ENCODE measurements at places on chromosomes 13 and 19.

GRCh38 chr19:4444765-4445741 lies 12.5 kb downstream of the UBXN6 start:
- DNase-seq: no peak

DNA sequence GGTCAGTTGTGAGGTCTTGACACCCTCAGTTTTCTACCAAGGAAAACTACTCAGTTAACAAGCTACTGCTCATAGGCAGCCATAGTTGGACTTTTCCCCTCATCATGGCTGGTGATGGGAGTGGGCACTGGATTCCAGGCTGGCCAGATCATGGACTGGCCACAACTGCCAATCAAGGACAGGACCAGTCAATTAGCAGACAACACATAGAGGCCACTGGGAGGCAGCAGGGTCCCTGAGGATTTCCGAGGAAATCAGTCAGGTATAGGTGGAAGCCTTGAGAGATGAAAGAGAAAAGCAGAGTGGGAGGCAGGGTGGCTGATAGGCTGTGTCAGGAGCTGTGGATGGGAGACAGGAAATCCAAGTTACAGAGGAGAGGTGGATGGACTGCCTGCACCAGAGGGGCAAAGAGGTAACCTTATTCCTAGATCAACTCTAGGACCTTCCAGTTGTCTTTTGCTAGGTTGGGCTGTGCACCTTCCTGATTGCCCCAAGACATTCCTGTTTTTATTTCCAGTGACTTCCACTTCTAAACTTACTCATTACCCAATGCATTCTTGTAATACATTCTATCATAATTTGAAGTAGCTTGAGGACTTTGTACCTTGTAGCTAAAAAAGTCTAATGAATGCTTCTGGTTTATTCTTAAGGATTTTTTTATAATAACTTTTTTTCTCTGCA lies 361.8 kb downstream of the KCNRG start:
- DNase-seq: no peak

GRCh38 chr13:45873491-45874325 lies 22.2 kb upstream of the SIAH3 start:
- peak; percentile 21 for DNase-seq

GRCh38 chr13:24854311-24854710 lies 90.3 kb downstream of the RNF17 start:
- peak; percentile 2 for DNase-seq

- DNase-seq: no peak
Measured at GRCh38 chr13:96130818-96131340, 41.0 kb downstream of the HS6ST3 start.

DNA sequence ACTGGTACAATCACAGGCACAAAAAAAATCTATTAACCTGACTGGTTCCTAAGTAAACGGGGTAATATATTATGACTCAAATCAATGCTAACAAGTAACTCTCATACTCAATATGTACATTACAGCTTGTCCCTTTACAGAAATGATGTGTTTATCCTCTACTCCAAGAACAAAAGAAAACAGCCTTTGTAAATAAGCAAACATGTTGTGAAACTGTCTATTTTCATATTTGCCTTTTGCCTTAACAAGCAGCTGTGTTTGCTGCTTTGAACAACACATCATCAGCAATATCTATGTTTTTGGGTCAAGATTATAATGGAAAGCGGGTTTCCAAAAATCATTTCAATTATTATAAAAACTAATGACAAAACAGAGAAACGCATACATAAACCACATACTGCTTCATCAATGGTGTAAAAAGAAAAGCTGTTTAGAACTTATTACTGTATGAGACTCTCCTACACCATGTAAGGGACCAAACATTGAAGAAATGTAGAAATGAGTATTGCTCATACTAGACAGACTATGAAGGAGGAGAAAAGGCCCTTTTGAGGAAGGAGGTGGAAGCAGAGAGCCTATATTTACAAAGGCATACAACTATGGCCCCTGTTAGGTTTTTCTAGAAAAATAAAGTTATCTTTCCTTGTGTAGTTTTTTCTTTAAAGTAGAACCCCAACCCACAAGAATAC lies 14.8 kb downstream of the TBC1D4 start:
- DNase-seq: no peak

- no peak for DNase-seq
Measured at GRCh38 chr13:77383097-77383496, 56.2 kb upstream of the MYCBP2 start.

- DNase-seq: peak; percentile 87
Measured at GRCh38 chr13:39777527-39778061, 122.1 kb downstream of the COG6 start.

DNA sequence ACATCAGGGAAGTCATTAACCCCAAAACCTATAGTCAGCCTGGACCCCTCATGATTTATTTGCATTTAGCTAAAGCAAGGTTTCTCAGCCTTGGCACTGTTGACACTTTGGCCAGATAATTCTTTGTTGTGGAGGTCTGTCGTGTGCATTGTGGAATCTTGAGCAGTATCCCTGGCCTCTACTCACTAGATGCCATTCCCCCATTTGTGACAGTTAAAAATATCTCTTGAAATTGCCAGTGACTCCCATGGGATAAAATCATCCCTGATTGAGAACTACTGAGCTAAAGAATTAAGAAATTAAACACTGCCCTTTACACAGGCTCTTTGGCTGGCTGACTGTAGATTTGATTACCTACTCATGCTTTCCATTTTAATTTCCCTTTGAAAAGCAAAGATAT lies 102.7 kb downstream of the LMO7 start:
- no peak for DNase-seq

DNA sequence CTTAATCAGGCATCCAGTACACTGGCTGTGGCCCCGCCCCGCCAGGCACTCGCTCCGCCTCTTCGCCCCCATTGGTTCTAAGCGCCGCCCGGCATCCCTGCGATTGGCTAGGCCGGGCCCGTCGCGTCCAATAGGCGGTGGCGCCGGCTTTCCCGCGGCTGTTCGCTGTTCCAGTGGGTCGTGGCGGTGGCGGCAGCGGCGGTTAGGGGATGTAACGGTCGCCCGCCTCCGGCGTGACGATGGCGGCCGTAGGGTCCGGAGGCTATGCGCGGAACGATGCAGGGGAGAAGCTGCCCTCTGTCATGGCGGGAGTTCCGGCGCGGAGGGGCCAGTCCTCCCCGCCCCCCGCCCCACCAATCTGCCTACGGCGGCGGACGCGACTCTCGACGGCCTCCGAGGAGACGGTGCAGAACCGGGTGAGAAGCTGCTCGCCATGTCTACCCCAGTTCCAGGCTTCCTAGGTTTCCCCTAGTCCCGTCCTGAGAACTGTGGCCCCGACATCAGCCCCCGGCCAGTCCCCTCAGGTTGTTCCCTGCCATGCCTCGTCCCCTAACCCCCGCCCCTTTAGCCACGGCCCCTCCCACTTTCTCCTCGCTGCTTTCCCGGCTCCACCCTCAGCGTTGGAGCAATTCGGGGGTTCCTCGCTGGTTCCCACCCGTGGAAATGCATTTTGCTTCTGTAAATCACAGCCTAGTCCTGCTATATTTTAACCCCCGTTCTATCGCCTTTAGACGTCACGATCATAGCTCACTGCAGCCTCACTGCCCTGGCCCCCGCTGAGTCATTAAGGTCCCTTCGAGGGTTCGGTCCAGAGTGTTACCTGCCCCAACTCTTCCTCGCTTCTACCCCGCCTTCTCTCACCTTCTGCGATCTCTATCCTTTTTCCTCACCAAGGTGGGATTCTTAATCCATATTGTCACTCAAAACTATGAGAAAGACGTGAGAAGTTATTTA lies at the start of gene WDR62:
Gene WDR62 (plus strand): TSS at position 165 of the 954 bp plus-strand sequence. CDS start 75 bp downstream, at position 240.
- DNase-seq: no peak

DNA sequence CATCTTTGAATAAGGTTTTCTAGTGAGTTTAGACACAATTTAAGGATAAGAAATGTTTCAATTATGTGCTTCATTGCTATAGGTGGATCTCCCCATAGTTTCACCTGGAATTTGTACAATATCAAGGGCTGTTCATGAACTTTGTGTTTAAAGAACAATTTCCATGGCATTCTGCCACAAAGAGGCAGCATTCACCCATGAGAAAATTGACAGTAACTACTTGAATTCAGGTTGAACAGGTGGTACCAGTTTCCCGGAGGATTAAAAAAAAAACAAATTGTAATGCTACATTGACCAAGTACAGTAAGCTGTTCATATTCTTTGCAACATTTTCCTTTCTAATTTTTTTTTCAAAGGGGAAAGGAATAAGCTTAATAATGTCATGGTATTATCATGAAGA lies 9.1 kb downstream of the SLITRK5 start:
- no peak for DNase-seq

DNA sequence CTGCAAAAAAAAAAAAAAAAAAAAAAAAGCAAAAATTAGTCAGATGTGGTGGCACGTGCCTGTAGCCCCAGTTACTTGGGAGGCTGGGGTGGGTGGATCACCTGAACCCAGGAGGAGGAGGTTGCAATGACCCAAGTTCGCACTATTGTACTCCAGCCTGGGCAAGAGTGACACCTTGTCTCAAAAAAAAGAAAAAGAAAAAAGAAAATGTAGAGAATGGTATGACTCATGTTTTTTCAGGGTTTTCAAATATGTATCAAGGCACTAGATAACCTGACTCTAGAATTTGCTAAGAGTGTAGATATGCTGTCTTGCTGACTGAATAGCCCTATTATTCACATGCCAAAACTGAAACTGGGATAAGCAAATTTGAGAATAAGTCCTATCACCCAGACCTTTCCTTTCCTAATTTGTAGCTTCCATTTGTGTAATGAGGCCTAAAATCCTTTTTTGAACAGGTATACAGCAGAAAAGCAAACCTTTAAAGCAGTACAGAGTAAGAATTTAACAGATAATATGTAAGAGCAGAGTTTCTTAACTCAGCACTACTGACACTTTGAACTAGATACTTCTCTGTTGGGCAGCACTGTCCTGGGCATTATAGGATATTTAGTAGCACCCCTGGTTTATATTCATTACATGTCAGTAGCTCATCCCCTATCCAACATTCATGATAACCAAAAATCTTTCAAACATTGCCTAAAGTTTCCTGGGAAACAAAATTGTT lies 108.6 kb downstream of the ELF1 start:
- DNase-seq: peak; percentile 30

DNA sequence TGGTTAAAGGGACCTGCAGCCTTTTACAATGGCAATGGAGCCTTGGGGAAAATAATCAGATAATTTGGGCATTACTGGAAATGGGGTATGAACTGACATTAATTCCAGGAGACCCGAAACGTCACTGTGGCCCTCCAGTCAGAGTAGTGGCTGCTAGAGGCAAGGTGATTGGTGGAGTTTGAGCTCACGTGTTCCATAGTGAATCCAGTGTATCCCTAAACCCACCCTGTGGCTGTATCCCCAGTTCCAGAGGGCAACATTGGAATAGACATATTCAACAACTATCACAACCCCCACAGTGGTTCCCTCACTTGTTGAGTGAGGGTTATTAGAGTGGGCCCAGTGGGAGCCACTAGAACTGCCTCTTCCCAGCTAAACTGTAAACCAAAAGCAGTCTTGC lies 3.3 kb upstream of the LILRA2 start:
- no peak for DNase-seq

- no peak for DNase-seq
Measured at GRCh38 chr13:30345426-30346100, 38.2 kb upstream of the KATNAL1 start.

GRCh38 chr13:98677398-98677797 lies 75.1 kb downstream of the SLC15A1 start:
- peak; percentile 7 for DNase-seq

DNA sequence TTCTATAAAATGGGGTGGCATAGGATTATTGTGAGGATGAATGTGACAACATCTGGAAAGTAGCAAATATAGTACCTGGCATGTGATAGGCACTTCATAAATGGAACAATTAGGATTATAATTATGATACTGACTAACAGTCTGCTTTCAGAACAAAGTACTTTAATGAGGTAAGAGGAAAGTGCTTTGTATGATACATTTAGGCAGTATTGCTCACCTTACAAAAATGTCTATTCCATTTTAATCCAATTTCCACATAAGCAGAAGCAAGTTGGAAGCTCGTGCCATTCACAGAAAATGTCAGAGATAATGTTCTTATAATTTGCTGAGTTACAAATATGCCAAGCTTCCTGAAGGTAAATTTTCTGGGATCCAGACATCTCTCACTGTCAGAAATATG lies 16.9 kb upstream of the HTR2A start:
- DNase-seq: no peak

GRCh38 chr19:2815923-2816322 lies 3.7 kb upstream of the ZNF554 start:
- DNase-seq: no peak

- no peak for DNase-seq
Measured at GRCh38 chr19:14577264-14577663, 5.4 kb upstream of the NDUFB7 start.

DNA sequence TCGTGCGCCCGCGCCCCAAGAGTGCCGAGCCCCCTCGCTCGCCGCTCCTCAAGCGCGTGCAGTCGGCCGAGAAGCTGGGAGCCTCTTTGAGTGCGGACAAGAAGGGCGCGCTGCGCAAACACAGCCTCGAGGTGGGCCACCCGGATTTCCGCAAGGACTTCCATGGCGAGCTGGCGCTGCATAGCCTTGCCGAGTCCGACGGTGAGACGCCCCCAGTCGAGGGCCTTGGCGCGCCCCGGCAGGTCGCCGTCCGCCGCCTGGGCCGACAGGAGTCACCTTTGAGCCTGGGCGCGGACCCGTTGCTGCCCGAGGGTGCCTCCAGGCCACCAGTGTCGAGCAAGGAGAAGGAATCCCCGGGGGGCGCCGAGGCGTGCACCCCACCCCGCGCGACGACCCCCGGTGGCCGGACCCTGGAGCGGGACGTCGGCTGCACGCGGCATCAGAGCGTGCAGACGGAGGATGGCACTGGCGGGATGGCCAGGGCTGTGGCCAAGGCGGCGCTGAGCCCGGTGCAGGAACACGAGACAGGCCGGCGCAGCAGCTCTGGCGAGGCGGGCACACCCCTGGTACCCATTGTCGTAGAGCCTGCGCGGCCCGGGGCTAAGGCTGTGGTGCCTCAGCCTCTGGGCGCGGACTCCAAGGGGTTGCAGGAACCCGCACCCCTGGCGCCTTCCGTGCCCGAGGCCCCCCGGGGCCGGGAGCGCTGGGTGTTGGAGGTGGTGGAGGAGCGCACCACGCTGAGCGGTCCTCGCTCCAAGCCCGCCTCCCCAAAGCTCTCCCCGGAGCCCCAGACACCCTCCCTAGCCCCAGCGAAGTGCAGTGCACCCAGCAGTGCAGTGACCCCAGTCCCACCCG lies 7.1 kb downstream of the DNASE2 start:
- DNase-seq: no peak
